ENCODE measurements at places on chromosomes 6 and 20. TPM values are rescaled to one million over a fixed set of nuclear protein-coding genes. Genes with fewer than 3 reads are reported as not detected.

Gene ZBTB46
- 0.59 TPM for total RNA-seq

Gene PAK5
- total RNA-seq, result not detected

Gene HLA-DQB1
- not detected for total RNA-seq

Gene CBFA2T2
- 7.0 TPM for total RNA-seq

Gene RNF182
- 6.4 TPM for total RNA-seq

Gene LPA
- not detected for total RNA-seq

Gene EPPIN
- not detected for total RNA-seq

Gene KIAA1755
- 1.4 TPM for total RNA-seq

Gene TTI1
- 14.3 TPM for total RNA-seq

Gene GFRAL
- total RNA-seq, result not detected

Gene BTNL2
- not detected for total RNA-seq

Gene MOXD1
- total RNA-seq, result 109 TPM

Gene MRPS18A
- 39.1 TPM for total RNA-seq

Gene TRIM15
- not detected for total RNA-seq

Gene NNAT
- total RNA-seq, result not detected

Gene KIAA0408
- 3.2 TPM for total RNA-seq

Gene CGA
- total RNA-seq, result 1.2 TPM

Gene CFB
- total RNA-seq, result 0.53 TPM

- no peak for DNase-seq
Measured at GRCh38 chr20:6663104-6663503, 104.4 kb upstream of the BMP2 start.

- no peak for DNase-seq
Measured at GRCh38 chr20:49507741-49508434, 25.4 kb upstream of the KCNB1 start.

GRCh38 chr20:36467076-36467999 is 74.0 kb upstream of the MYL9 start:
- peak; percentile 63 for DNase-seq

DNA sequence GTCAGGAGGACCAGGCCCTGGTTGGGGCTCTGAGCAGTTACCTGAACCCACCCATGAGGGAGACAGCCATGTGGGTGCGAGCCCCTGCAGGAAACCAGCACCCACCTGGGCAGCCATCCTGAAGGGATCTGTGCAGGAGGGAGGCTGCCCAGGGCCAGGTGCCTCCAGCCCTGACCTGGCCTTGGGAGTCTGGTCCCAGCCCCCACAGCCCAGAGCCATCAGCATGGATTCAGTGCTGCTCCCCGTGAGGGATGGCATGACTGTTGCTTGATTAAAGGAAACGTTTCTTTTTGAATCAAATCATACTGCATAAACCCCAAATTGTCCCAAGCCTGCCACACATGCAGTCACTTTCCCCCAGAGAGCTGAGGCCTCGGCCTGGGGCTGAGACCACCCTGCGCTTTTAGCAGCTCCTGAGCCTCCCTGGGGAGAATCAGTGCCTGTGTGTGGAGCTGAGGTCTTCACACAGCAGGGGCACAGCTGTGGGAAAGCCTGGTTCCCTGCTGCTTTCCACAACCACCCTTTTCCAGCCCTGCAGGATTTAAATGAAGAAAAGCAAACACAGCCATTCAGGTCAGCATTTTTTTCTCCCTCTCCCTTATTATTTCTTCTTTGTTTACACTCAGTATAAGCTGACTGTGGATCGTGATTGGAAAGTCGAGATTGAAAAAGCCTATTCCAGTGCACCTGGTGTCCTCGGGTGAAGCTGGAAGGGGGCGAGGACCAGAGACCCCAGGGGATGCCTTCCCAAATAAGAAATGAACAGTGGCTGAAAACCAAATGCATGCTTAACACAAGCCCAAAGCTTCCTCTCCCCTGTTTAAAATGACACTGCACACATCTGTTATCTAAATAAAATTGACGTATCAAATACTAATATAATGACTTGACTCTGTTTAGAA is 283.9 kb downstream of the SMOC2 start:
- no peak for DNase-seq

DNA sequence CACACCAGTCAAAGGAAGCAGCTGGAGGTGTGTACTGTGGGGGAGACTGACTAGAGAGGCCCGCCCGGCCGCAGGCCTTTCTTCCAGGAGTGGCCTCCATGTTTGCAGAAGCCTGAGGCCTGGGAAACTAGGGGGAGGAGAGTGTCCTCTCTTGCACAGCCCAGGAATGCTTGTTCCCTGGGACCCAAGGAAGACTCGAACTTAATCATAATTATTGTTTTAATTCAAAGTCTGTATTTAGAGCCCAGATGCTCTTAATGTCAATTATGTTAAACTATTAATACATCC is 23.1 kb downstream of the BNIP5 start:
- no peak for DNase-seq

DNA sequence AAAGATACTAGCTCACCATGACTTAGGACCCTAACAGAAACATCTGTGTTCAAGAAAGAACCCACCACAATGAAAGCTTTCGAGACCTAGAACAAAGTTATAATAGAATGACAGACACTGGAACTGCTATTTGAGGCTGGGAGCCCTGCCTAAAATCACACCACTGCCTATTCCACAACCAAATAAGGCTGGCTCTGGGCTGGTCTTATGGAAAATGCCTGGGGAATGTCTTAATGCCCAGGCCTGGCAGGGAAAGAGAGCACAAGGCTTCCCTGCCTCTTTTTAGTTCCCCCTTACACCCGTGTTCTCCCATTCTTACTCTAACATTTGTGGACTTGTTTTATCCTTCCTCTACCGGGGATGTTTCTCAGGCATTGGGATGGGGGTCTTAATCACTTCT is 5.6 kb upstream of the METTL24 start:
- DNase-seq, result no peak

GRCh38 chr6:149977221-149977620 is 13.5 kb downstream of the ULBP1 start:
- DNase-seq, result no peak

GRCh38 chr6:114055349-114055748 is 84.4 kb upstream of the HDAC2 start:
- no peak for DNase-seq

GRCh38 chr6:1386038-1386709 is 3.2 kb upstream of the FOXF2 start:
- DNase-seq, result no peak

- no peak for DNase-seq
Measured at GRCh38 chr20:53945478-53945877, 124.9 kb downstream of the BCAS1 start.

DNA sequence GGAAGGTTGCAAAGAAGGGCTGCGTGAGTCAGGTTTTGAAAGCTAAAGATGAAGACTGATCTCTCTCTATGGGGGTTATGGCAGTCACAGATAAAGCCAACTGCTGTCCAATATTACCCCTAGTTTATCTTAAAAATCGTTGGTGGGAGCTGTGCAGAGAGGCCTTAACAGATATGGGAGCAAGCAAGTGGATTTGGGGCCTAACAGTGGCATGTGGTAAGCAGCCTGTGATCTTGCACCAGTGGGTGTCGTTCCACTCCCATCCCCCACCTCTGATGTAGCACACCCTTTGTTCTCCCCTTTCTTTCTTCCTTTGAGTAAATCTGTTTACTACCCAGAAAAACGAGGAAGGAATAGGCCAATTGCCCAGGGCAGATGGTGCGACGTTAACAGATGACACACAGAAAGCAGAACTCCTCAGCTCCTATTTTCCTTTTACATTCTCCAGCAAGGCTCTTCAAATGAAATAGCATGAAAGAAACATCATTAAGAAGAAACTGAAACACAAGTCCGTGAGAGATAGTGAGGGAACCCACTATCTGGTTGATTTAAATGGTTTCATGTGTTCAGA is 274.1 kb upstream of the CITED2 start:
- DNase-seq, result no peak

- no peak for DNase-seq
Measured at GRCh38 chr6:38302081-38302480, 337.6 kb downstream of the BTBD9 start.

DNA sequence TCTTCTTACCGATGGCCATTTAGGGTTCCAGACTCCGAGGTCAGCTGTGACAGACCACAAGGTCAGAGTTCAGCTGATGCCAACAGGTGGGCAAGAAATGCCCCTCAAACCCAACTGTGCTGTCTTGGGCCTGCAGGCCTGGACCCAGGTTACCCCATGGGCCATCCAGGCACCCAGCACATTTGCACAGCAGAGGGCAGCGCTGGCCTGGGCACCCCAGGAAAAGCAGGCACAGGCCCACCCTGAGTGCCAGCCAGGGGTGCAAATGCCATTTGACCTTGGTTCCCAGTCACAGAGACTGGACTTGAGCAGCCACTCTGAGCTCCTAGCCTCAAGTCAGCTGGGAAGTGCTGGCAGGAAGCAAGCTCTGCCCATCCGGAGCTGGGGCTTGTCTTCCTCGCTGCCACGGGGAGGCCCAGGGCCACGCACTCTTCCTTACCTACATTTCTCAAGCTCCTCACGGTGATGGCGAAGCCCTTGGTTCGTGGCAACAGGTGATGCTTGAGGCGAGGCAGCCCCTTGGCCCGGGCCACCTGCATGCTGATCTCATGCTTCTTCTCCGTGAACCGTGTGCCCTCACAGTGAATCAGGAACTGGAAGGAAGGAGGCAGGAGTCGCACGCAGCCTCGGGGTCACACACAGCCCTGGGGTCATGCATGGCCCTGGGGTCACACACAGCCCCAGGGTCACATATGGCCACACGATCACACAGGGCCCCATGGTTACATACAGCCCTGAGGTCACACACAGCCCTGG is 120.8 kb downstream of the AGPAT4 start:
- DNase-seq, result no peak

DNA sequence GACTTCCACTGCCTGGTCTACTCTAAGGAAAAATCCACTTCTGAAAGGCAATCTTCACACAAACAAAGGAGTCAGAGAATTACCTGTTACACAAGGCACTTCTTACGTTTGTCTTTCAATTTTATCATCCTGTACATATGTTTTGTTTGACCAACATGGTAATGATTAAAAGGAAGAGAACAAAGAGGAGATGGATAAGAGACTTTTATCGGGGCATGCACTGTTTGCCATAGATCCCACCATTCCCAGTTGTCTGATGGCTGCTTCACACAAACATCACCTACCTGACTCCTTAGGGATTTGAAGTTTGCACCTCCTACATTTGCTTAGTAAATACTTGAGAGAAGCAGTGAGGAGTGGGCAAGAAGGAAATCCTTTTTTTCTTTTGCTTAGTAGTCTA is 87.1 kb downstream of the BFSP1 start:
- DNase-seq, result no peak

DNA sequence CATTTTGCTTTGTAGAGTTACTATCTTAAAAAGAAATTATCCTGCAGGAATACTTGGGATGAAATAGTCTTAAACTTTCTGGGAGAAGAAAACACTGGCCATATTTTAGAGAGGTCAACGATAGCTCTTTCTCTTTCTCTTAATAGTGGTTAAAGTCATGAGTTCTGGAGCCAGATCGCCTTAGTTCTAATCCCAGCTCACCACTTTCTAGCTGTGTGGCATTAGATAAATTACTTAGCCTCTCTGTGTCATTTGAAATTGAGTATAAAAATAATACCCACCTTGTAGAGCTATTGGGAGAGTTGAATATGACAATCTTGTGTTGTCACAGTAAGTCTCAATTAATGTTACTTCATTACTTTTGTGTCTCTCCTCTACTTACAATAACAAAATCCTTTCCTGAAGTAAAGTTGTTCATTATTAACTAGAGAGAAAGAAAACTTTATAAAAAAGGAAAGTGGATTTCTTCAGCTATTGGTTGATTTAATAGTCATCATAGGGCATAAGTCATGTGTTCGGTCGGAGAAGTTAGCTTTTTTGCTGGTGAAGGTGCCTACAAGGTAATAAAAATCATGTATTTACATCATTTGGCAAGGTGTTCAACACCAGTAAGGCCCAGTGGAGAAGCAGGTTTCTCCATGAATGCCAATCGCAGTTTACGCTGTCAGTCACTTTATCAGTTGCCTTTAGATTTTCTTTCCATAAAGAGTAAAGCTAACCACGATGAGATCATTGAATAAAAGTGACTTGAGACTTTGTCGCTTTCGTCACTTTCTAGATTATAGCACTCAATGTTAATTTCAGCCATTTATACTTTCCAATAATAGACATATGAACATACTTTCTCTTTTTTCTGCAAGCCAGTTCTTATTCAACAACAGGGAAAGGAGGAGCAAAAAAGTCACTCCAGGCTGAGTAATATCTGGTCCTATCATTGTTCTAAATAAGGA is 2.0 kb downstream of the NEDD9 start:
- DNase-seq, result peak; percentile 33

- DNase-seq, result peak; percentile 33
Measured at GRCh38 chr6:125952764-125953501, 3.6 kb upstream of the HINT3 start.

GRCh38 chr6:52643158-52643557 is 27.8 kb upstream of the TMEM14A start:
- DNase-seq, result no peak

GRCh38 chr6:158853072-158853879 is 34.1 kb upstream of the EZR start:
- peak; percentile 87 for DNase-seq

- no peak for DNase-seq
Measured at GRCh38 chr20:53995949-53996348, 74.4 kb downstream of the BCAS1 start.

DNA sequence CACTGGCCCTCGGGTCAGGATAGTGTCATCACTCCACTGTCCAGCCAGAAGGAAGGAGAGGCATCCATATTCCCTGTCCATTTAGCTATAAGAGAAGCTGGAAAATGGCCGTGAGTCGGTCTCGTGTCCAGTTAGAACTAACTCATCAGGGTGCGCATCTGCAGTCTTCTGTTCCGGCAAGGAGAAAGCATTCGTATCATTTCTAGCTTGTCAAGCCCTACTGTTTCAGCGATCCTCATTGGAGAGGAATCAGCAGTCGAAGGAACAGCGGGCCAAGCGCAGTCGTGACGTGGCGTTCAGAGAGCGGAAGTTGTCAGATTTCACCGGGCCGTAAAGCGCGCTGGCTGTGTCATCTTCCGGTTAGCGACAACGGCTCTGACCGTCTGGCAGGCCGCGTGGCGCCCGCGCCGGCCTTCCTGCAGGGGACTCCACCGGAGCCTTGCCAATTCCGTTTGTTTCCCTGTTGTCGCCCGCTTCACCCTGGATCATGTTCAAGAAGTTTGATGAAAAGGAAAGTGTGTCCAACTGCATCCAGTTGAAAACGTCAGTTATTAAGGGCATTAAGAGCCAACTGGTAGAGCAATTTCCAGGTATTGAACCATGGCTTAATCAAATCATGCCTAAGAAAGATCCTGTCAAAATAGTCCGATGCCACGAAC is 32.9 kb downstream of the HM13 start:
- peak; percentile 84 for DNase-seq

- no peak for DNase-seq
Measured at GRCh38 chr20:4949833-4950178, 51.5 kb downstream of the SLC23A2 start.

DNA sequence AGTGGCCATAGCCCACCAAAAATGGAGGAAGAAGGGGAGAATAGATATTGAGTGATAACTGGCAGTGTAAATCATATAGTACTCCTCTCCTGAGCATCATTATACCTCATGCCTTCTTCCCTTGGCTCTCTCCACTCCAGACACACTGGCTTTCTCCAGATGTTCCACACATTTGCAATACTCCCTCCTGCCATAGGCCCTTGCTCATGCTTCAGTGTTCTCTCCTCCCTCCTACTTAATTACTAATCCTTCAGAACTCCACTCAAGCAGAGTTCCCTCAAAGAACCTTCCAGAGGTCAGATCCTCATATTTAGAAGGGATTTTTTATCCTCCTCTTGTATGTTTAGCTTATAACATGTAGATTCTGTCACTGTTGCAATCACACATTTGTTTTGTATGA is 279.5 kb upstream of the SUPT3H start:
- peak; percentile 22 for DNase-seq
